ENCODE measurements at places on chromosomes 7 and 10.

DNA sequence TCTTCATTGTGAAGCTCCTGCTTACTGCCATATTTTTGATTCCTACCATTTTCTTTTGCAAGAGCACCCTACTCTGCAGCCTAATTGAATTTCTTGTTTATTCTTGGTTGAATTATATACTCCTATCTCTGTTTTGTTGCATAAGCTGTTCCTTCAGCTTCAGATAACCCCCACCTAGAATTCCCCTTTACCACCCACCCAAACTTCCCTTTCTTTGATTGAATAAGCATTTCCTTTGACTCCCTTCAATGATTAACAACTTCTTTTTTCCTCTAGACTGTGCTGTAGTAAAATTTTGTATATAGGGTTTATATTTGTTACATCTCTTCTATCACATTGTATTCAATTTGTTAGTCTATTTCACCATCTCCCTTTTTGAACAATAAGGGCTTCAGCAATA is 168.1 kb downstream of the GPR37 start:
- no peak for DNase-seq

DNA sequence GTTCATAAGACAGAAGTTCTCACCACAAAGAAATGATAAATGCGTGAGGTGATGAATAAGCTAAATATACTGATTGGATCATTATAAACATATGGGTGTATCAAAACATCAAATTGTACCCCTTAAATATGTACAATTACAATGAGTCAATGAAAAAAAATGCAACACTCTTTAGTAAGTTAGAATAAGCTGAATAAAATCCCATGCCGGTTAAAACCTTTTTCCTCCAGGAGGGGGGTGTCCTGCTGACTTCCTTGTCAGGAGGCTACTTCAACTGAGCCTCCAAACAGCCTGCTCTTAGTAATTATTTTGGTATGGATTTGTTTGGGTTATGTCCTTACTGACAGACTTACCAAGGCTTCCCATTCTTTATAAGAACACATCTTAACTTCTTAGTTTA is 649.1 kb downstream of the INHBA start:
- no peak for DNase-seq

- DNase-seq = peak; percentile 20
Observed at GRCh38 chr7:140059273-140060242, 3.2 kb downstream of the PARP12 start.

GRCh38 chr10:34835908-34836508 is 20.9 kb upstream of the PARD3 start:
- DNase-seq = no peak

DNA sequence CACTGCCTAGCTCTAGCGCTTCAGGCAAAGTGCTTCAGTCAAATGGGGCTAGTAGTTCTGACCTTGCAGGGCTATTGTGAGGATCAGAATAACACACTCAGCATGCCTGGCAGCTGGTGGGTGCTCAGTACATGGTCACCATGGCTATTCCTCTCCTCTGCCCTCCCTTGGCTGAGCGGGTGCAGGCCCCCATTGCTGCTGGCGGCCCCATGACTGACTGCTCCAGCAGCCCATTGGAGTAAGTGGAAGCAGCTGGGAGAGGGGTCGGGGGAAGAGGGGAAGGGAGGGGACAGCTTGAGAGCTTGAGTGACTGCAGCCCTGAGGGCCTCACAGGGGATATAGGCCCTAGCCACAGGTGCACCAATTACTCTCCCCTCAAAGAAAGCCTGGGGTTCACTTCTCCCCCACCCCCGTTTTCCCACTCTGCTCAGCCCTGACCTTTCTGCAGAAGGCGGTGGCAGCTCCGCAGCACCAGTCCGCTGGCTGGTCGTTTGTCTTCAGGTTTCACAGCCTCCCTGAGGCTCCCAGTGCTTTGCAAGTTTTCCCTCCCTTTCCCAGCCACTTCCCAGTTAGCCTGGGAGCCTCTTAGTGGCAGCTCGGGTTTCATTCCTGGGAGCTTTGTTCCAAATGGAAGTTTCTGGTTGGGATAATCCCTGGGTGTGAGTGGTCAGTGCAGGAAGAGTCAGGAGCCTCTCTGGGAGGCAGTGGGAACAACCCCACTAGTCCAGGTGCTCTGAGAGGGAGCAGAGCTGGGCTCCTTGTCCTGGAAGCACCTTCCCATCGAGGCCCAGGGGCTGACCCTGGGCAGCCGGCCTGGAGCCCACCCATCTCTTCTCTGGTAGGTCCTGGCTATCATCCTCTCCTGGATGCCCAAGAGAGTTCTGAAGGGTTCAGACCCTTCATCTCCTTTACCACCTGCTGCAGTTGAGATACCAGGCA is 16.3 kb downstream of the FGF8 start:
- no peak for DNase-seq

DNA sequence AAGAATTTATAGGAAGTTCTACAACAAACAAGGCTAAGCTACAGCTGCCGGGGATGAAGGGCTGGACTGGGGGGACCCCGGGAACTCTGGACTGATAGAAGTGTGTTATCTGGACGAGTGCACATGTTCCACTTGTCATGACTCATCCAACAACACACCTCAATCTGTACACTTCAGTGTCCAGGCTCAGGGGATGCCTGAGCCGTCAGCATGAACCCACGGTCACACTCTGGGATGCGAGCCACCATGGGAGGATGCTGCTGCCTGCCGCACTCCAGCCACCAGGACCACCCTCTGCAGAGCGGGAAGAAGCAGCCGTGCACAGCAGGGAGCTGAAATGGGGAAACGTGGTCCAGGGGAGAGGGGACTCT is 67.5 kb downstream of the MAD1L1 start:
- no peak for DNase-seq

Measured in CD4-positive, alpha-beta T cell treated with Interleukin-21 for 1 hour (primary cell).